Effector memory CD8-positive, alpha-beta T cell (primary cell): ENCODE measurements at places on chromosomes 3 and 15.

DNA sequence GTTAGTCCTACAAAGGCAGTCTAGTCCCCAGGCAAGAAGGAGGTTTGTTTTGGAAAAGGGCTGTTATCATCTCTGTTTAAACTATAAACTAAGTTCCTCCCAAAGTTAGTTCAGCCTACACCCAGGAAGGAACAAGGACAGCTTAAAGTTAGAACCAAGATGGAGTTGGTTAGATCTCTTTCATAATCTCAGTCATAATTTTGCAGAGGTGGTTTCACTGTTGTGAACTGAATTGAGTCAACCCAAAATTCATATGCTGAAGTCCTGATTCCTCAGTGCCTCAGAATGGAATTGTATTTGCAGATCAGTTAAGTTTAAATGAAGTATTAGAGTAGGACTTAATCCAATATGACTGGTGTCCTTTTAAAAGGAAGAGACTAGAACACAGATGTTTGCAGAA, 101.0 kb upstream of the C3orf80 start:
- DNase-seq, result no peak

DNA sequence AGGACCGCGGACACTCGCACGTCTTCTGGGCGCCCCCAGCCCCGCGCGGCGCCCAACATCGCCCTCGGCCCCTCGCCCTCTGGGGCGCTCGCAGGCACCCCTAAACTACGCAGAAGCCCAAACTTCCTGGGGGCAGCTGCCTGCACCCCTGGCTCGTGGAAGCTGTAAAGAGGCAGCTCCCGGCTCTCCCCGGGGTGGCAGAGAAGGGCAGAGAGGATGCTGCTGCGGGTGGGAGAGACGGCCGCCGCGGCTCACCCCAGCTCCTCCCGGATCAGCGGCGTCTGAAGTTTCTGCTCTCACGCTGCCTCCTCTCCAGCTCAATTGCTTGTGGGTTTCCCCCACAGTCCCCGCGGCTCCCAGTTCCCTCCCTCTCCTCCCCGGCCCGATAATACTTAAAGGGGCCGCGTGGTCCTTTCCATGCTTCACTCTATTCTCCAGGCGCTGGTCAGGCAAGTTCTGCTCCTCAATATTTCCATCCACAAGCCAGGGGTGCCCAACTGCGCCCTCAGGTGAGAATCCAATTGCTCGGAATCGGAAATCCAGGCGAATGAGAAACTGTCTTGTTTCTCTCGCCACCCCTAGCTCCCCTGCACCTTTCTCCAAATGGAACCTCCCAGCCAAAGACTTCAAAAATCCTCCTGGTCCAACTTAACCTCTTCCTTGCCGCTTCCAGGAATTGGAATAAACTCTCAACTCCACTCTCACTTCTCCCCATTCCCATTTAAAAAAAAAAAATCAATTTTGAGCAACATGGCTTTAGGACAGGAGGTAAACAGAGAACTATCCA, 748.5 kb downstream of the ROBO1 start:
- no peak for DNase-seq

DNA sequence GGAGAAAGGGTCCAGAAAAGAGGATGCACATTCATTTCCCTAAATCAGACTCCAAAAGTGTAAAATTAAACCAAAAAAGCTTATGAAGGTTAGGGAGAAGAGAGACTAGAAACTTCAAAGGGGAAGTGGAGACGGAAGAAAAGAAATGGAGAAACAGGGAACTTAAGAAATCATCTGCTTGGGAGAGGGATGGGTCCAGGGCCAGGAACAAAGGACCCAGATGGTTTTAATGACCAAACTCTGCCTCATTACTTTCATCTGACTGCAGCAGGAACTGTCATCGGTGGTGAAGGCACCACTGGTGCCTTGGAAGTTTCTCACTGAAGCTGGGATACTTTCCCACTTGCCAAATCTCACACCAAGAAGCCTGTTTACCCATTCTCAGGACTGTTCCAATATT, 70.5 kb upstream of the SLC4A7 start:
- DNase-seq, result no peak

- DNase-seq, result no peak
Measured at GRCh38 chr3:159996018-159996417, 7.4 kb downstream of the IL12A start.

DNA sequence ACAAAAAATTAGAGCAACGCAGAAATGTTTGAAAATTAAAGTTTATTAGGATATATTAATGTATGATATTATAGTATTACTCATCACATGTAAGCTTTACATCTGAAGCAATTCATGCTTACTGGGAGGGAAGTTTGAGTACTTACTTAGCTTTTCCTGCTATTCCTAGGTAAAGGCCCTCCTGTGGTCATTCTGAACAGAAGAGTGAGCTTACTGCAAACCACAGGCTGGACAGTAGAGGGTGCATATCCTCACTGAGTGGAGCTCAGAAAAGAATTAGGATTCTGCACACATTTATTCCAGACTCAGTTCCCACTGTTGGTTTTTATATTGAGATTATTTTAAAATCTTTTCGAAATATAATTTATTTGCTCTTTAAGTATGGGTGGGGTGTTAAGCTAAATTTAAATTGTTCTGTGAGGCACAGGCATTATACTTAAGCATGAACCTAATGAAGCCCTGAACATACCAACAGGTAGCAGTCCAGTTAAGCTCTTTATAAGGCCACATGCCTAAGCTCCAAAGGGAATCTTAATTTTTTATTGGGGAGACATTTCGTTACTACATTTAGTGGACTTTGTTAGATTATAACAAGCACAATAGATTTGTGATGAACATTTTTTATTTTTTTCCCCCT, 10.2 kb downstream of the MRPS22 start:
- DNase-seq, result no peak

- DNase-seq, result no peak
Measured at GRCh38 chr3:136678981-136679380, 73.2 kb downstream of the STAG1 start.

DNA sequence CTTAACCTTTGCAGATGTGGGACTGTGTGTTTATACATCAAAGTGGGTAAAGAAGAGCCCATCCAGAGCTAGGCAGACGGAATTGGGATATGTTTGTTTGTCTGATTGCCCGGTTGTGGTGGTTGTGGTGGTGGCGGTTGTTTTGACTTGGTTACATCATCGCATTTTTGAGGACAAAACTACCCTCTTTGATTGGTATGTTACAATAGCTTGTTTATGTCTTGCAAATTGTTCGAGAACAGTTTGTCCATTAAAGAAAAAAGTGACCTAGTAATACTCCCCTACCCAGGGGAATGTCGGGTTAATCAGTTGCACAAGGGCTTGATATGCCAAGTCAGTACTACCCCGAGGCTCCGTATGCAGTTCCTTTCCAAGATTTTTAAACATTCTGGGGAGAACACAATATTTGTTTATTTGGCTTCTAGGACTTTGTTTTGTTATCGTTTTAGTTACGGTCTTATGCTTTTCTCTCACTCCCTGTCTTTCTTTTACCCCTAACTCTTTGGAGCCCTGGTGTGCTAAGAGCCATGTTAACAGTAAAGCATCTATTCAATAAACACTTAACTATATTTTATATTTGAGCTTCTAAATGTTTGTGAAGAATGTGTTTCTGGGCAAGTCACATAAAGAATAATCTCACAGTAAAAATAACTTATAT, 315.4 kb downstream of the LPP start:
- no peak for DNase-seq

DNA sequence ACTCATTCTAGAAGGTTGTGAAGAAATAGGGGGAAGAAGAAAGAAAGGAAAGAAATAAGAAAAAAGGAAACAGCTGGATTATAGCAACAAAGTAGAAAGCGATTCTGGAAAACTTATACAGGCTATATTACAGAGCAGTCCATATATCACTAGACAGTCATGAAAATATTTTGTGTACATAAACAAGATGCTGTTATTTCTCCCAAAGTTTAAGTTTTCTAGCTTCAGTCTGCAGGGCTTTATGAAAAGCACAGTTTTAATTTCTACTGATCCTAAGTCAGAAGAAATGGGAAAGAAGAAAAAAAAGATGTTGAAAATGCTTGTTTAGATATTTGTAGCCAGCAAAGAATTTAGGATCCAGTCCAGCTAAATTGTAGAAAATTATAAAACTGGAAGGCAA, 321.4 kb upstream of the NDN start:
- DNase-seq, result no peak

DNA sequence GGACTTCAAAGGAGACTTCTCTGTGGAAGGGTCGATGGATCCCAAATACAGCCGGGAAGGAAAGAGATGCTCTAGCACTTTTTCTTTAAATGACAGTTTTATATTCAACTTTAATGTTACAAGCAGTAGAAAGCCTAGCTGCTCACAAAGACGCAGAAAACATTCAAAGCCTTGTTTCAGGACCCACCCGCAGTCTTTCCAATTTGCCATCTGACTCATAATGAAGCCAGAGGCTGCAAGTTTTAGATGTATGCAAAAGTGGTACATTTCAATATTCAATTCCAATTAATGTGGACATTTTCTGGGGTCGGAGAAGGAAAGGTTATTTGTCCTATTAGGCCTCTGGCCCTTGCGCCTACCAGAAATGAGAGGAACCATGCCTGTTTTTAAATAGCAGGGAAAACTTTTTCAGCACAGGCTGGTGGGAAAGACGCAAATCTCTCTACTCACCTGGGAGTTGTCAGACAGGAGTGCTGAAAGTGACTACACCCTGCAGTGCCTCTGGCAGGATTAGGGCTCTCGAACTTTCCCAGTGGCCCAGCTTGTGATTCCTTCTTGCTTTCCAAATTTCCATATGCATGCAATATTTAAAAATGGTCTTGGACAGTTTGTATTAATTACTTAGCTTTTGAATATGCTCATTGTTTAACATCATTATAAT, 117.4 kb upstream of the MBNL1 start:
- DNase-seq, result no peak

- DNase-seq, result no peak
Measured at GRCh38 chr15:59501597-59501996, 63.6 kb downstream of the FAM81A start.

- DNase-seq, result no peak
Measured at GRCh38 chr15:68318008-68318835, 40.7 kb downstream of the FEM1B start.

GRCh38 chr15:77195586-77195985, 124.7 kb upstream of the TSPAN3 start:
- DNase-seq, result no peak

- DNase-seq, result no peak
Measured at GRCh38 chr3:187242435-187242834, 45.1 kb downstream of the RTP1 start.

GRCh38 chr3:159634483-159634882, 354.2 kb upstream of the IL12A start:
- DNase-seq, result no peak

- no peak for DNase-seq
Measured at GRCh38 chr3:122908251-122908650, 113.4 kb downstream of the SLC49A4 start.

DNA sequence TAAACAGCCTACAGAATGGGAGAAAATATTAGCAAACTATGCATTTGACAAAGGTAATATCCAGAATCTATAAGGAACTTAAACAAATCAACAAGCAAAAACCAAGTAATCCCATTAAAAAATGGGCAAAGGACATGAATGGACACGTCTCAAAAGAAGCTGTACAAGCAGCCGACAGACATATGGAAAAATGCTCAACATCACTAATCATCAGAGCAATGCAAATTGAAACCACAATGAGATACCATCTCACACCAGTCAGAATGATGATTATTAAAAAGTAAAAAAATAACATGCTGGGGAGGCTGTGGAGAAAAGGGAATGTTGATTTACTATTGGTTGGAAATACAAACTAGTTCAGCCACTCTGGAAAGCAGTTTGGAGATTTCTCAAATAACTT, 30.7 kb upstream of the PPM1L start:
- no peak for DNase-seq

DNA sequence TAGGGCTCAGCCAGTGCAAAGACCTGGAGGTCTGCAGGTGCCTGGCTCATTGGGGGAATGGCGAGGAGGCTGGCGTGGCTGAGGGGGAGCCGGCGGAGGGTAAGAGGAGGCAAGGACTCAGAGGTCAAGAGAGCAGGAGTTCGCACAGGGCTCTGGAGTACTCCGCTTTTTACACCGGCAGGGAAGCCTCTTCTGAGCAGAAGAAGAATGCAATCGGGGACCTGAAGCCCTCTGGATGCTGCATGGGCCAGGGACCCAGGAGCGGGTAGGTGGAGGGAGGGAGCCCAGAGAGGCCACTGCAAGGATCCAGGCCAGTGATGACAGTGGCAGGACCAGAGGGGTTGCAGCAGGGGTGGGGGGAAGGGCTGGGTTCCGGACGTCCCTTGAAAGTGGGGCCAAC, 70.4 kb upstream of the TAMM41 start:
- no peak for DNase-seq

DNA sequence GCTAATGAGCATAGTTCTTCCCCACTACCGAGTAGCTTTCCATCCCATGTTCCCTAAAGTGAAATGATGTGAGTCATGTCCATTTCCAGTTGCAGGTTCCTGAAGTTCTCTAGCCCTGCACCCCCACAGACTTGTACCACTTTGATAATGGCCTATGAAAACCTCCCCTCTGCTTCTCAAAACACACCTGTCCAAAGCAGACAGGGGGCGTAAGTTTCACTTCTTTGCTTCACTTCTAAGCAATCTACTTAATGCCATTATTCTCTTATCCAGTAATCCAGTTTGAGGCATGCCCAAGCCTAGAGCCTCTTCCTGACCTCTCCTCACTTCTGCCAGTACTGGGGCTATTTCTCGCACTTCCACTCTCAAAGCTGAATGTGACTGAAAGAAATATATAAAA, 305.1 kb downstream of the IGSF11 start:
- no peak for DNase-seq

DNA sequence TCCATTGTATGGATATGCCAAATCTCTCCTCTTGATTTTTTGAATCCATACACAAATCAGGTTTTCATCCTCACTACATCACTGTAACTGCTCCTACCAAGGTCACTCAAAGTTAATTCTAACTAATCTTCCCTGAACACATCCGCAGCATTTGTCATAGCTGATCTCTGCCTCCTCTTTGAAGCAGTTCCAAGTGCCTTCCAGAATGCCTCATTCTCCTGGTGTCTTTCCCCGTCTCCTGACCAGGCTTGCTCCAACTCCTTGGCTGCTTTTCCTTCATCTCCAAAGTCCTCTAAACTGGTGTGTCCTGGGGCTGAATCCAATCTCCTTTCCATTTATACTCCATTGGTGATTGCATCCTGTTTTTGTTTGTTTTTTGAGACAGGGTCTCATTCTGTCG, 26.8 kb downstream of the KLHDC8B start:
- no peak for DNase-seq

DNA sequence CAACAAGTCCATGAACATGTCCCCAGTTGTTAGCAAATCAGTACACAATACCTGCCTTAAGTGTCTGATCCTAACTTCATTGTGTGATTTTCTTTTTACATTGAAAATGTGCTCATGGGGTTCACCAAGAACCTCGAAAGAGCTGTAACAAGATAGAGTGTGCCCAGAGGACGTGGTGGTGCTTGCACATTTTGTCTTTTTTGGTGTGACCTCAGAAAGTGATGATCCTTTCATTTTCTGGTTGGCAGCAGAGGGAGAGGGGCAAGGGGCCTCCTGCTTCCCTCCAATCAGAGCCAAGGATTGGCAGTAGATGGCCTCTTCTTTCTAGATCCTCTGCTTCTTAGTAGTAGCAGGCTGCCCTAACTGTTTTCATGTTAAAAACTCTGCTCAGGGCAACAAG, 176.4 kb downstream of the OPA1 start:
- no peak for DNase-seq

GRCh38 chr15:66859688-66860253, 157.7 kb downstream of the SMAD6 start:
- DNase-seq, result no peak

GRCh38 chr3:12179441-12179840, 20.7 kb upstream of the TIMP4 start:
- DNase-seq, result no peak
